ENCODE measurements at places on chromosomes 6 and 20.

DNA sequence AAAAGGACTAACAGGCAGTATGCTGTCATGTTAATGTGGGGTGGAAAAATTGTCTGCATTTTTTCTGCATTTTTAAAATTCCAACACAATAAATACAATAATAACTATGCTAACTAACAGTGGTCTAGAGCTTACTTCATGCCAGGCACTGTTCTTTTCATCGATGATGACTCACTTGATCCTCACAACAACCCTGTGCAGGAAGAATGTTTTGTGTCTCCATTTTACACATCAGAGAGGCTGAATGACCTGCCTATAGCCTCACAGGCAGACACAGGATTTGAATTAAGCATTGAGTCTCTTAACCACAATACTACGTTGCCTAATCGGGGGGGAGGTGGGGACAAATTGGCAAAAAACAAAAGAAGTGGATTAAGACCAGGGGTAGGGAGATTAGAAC is 26.9 kb upstream of the FANCE start:
- no peak for DNase-seq

DNA sequence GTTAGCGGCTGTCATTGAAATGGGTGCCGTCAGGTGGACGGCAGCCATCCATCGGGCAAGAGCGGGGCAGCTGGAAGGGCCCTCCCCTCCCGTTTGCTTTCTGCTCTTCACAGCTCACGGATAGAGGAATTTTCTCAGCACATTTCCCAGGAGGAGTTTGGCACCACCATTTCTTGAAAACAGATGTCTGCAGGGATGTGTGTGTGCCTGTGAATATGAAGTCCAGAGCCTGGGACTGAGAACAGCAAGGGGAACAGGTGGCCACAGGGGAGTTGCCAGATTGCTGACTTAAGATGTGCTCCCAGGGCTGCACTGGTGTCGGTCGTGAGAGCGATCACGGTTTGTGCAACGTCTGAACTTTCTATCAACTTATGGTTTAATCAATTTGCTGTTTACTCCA is 22.1 kb upstream of the ECI2 start:
- DNase-seq: no peak

- no peak for DNase-seq
These were observed 298.1 kb upstream of the FOXQ1 start for GRCh38 chr6:1013656-1014430.

- no peak for DNase-seq
These were observed 95.4 kb downstream of the CDH4 start for GRCh38 chr20:61347443-61347842.

DNA sequence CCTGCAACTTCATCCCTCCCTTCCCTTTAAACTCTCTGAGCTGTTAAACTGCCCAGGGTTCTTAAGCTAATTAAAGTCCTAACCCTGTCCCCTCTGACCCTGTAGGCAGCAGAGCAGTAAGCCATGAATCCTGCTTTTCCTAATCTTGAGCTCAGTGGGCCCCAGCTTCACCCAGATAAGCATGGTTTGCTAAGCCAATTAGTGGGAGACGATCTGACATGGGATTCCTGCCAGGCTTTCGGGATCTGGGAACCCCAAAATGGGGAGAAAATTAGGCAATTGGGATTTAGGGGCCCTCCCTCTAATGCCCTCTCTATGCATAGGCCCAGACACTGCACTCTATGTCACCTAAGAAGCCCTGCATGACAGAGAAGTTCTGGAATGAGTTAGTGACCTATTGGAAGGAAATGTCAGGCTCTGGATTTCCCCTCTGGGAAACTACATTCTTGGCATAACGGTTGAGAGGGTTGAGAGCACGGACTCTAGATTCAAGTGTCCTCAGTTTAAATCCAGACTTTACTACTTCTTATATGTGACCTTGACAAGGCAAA is 4.6 kb downstream of the XKR7 start:
- no peak for DNase-seq

DNA sequence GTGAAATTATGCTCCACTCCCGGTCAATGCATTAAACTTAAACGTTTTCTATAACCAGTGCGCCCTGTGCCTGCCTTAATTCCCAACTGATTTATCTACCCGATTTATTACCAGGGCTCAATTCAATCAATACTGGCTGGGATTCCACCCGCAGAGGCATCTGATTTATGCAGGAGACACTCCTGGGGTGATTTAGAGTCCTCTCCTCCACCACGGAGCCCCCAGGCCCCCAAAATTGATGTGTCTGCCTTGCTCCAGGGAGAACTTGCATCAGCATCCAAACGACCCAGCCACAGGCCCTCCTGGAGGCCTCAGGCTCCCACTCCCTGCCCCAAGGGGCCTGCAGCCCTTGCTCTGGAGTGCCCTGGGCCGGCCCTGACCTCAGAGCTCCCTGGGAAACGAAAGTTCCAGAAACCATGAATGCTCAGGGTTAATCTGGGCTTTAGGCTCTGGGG is 29.5 kb downstream of the ANKRD60 start:
- DNase-seq: no peak

GRCh38 chr6:79180052-79180451 is 54.4 kb downstream of the HMGN3 start:
- DNase-seq: no peak

GRCh38 chr6:5677219-5678000 is 329.3 kb downstream of the NRN1 start:
- DNase-seq: no peak

GRCh38 chr6:4805553-4806336 is 29.5 kb downstream of the CDYL start:
- peak; percentile 19 for DNase-seq

DNA sequence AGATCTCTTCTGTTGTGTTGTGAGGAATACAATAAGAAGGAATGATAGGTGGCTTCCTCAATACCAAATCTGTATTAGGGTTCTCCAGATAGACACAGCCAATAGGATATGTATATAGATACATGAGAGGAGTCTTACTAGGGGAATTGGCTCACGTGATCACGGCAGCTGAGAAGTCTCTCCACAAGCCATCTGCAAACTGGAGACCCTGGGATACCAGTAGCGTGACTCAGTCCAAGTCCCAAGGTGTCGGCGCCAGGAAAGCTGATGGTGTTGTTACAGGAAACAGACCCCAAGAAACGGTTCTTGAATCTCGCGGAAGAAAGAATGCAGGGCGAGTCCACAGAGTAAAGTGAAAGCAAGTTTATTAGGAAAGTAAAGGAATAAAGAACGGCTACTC is 61.4 kb downstream of the SYTL3 start:
- DNase-seq: no peak
